ENCODE measurements at places on chromosomes 1 and 21. TPM values are rescaled to one million over a fixed set of nuclear protein-coding genes. Genes with fewer than 3 reads are reported as not detected.

Gene LEPR
- total RNA-seq = 3.7 TPM

Gene SLC45A1
- 0.27 TPM for total RNA-seq

Gene FOXE3
- total RNA-seq = 0.49 TPM

Gene PLEKHN1
- total RNA-seq = 0.64 TPM

GRCh38 chr1:937521-937920, 13.8 kb downstream of the SAMD11 start:
- DNase-seq = no peak

DNA sequence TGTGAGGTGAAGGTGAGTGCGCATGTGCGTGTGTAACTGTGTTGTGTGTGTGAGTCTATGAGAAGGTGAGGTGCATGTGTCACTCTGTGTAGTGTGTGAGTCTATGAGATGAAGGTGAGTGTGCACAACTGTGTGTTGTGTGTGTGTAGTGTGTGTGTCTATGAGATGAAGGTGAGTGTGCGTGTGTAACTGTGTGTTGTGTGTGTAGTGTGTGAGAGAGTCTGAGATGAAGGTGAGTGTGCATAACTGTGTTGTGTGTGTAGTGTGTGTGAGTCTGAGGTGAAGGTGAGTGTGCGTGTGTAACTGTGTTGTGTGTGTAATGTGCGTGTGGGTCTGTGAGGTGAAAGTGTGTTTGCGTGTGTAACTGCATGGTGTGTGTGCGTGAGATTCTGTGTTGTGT, 154.0 kb downstream of the FOXD2 start:
- DNase-seq = no peak

DNA sequence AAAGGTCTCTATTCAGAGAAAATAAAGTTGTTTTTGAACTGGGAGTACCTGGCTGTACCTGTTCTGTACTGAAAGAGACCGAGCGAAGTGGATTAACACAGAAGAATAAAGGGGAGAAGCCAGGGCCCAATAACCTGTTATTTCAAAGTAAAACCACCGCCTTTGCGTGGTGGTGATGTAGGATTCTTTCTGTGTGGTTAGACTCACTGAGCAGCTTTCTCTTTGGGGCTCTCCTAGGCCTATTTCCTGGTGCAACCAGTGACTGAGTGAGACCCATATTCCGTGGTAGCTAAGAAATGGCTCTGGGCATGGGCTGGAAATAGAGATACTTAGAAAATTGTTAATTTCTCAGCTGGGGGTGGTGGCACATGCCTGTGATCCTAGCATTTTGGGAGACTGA, 99.9 kb downstream of the XCL2 start:
- no peak for DNase-seq

DNA sequence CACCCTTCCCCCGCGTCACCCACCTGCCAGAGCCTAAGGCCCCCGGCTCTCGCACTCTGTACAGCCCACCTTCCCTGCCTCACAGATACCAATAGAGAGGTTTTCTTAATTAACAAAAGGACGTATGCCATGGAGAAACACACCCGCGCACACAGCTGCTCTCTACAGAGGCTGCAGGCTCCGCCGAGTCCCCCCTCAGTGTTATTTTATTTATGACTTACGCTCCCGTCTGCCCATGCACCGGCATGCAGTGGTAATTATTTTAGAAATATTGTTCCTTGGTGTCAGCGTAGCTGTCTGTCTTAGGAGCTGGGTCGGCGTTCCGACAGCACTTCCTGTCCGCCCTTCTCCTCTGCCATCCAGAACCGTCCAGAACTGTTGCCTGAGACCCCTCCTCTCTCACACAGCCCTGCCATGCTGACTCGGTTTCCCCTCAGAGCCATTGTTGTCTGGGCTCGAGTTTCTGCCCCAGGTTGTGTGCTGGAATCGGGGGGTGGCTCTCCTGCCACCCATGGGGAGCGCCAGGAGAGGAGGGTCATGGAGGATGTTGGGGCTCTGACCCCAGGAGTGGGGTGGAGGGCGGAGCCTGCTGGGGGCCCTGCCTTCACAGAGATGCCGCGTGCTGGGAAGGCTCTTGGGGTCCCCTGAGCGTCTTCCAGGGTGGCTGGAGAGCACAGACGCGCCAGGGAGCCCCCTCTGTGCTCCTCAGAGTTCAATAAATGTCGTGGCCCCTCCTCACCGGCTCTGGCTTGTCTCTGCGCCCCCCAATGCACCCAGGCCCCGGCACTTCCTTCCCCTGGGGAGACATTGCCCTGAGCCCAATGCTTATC, 39.6 kb upstream of the COL6A1 start:
- no peak for DNase-seq

DNA sequence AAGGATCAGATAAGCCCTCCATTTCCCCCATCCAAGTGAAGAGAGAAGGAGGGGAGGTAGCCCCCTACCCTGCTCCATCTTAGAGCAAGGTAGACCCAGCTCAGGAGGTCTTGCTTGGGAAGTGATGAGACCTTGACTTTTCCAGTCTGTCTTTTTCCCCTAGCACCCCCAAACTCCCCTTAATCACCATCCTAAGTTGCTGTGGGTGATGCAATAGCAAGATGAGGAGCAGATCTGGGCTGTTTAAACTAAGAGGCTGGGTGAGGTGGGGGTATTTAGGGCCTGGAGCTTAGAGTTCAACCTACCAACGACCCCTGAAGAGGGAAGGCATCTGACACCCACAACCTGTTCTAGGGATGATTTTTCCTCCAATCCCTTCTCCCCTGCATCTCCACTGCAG, 1.7 kb downstream of the ATP1A2 start:
- DNase-seq = no peak

GRCh38 chr1:206142770-206143169, 25.6 kb upstream of the AVPR1B start:
- no peak for DNase-seq

DNA sequence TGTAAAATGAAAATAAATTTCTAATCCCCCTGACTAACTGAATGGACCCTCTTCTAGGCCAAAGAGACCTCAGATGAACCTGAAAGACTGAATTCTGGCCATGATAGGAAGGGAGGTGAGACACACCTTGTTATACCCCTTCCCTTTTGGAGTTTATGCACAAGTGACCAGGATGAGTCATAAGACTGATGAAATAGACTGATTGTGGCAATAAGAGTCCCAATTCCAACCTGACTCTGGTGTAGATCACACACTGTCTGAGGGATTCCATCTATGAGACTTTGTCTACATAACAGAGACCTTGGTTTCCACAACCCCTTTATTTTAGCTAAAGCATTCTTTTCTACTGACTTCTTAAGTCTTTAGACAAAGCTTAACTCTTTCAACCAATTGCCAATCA, 13.5 kb upstream of the OR2G2 start:
- DNase-seq = no peak

DNA sequence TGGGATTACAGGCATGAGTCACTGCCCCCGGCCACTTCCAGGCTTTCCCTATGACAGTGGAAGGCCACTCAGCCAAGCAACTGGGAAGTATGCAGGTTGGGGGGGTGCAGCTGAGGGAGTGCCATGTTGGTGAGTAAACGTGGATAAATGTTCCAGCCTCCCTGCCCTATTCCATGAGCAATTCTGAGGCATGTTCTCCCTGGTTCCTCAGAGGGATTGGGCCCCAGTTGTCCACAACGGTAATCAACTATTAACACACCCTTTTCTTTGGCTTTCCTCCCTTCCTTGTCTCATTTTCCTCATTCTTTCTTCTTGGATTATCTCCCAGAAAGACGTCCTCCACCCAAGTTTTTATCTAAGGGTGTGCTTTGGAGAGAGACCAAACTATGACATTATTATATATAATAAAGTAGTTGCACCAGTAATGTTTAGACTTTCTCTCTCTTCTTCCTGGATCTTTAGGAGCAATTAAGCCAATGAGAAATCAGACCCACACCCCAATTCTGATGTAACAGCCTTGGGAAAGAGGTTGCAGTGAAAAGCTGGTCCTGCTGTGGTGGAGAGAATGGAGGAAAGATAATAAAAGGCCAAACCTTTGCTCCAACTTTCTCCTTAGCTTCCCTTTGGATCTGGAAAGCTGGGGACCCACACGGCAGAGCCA, 6.8 kb upstream of the SLAMF9 start:
- peak; percentile 81 for DNase-seq

- no peak for DNase-seq
These were observed 309.5 kb downstream of the CTH start for GRCh38 chr1:70720521-70720920.

DNA sequence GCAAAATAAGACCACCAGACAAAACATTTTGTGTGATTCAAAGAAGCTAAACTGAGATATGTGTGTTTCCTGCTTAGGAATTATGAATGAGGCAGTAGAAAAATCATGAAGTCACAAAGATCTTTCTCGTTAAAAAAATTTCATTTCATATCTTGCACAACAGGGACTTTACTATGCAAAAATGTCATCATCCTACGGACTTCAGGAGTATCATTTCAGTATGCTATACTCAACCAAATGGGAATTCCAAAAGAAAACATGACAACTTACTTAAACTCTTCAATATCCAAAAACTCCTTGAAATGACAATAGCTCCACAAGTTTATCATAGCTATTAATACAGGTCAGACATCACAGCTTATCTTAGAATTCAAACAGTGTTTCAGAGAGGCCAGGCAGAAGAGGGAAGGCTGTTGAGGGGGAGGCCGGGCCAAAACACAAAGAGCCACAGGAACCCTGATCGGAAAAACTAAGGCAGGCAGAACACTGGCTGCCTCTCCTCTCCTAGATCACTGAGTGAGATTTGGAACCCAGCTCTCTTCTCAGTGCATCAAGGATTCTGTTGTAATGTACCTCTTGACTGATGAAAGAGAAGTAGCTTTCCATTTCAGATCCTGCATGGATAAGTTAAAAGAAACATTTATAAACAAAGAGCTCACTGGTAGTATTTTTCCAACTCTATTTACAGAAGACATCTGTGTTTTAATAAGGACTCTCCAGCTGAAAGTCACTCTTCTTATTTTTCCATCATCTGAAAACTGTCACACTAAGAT, 66.9 kb downstream of the TESK2 start:
- DNase-seq = no peak

DNA sequence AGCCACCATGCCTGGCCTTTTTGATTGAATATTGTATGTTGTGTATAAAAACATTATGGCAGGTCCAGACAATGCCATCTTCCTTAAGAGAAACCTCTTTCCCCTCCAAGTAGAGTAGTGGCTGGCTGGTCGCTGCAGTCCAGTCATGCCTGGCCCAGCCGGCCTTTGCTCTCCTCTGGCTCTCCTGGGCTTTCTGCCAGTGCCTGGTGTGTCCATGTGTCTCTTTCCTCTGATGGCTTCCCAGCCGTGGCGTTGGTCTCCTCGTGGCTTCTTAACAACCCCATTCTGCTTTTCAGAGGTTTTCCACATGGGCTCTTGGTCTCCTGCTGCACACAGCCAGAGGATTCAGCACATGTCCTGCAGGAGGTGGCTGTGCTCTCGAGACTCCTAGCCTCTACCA, 58.7 kb downstream of the DIP2A start:
- no peak for DNase-seq

DNA sequence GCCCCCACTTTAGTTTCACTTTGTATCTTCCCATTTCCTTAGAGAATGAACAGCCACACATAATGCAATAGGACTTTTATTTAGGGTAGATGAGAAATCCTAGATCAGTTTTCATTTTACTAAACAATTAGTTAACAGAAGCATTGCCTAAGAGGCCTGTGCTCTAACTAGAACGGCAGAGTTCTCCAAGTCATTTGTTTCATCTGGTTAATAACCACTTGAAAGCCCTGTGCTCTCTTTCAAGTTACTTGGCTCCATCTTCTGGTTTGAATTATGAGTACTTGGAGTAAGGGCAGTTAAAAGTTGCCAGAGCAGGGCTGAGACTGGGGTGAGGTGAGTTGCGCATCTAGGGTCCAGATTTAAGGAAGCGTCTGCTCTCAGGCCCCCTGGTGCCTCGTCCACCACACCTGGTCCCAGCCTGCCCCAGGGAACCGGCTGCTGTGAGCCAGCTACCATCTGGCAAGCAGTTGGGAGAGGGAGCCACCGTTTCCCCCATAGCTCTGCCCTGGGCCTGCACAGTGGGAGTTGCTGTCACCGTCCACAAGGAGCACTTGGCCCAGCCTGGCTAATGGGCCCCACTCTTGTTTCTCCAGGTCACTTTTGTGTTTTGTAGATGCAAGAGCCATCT, 18.1 kb upstream of the SLC44A3 start:
- peak; percentile 31 for DNase-seq

GRCh38 chr1:202592146-202592545, 118.1 kb downstream of the SYT2 start:
- no peak for DNase-seq

DNA sequence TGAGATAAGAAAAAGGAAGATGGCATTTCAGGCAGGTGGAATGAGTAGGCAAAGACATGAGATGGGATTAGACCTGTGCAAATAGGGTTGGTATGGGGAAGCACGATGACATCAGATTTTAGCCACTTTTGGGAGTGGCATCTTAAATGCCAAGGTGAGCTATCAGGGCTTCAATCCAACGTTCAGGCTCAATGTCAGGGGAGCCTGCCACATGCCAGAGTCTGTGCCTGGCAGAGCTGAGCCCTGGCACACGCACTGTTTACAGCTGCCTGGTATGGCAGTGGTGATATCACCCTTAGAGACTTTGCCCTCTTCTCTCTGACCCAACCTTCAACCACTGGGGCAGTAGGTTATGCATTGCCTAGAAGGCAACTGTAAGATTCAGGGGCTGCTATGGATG, 1.1 kb upstream of the GUCA2B start:
- no peak for DNase-seq

- DNase-seq = no peak
These were observed 16.4 kb downstream of the HEYL start for GRCh38 chr1:39623053-39623452.

- DNase-seq = no peak
These were observed 38.8 kb downstream of the EGLN1 start for GRCh38 chr1:231383159-231383860.

- no peak for DNase-seq
These were observed 5.5 kb upstream of the CATSPER4 start for GRCh38 chr1:26184883-26185282.

GRCh38 chr21:38486221-38486620, 12.1 kb downstream of the ERG start:
- no peak for DNase-seq

- no peak for DNase-seq
These were observed 17.4 kb upstream of the DPYD start for GRCh38 chr1:97938285-97938642.

- no peak for DNase-seq
These were observed 6.5 kb upstream of the SEMA4A start for GRCh38 chr1:156146769-156147405.

GRCh38 chr1:168008595-168008994, 71.7 kb upstream of the MPC2 start:
- no peak for DNase-seq

GRCh38 chr1:96515430-96515829, 206.2 kb upstream of the PTBP2 start:
- DNase-seq = no peak

GRCh38 chr1:78972723-78973122, 33.8 kb downstream of the ADGRL4 start:
- DNase-seq = no peak
